ENCODE measurements at places on chromosomes 13 and 19.

DNA sequence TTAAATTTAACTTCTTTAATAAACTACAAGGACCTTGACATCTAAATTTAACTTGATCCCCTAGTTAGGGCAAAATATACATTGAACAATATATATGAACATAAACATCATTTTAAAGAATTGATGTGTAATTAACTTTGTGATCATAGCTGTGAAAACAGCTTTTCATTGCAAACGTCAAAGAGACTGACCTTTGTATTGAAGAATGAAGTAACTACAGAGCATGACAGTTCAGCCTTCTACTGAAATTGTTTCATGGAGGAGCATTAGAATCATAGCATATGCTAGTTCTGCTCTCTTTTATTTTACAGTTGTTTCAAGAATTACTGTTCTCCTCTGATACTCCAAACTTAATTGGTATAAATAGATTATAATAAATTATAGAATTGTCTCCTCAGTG lies 123.4 kb upstream of the PRR20A start:
- DNase-seq = no peak

DNA sequence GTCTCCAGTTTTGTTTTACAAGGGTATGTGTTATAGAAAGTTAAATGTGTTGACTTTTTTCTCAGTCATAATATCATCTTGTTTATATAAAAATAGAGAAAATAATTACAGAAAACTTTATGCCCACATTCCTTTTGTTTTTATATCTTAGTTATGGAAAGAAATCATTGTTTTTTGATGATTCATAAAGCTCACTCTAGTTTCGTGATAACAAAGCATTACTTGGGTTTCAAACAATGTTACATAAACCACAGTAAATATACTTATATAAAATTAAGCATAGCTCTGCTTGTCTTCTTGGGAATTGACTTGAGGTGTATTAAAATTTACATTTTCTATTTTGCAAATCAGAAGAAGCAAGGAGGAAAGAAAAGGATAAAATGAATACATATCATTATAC lies 111.8 kb downstream of the SGCG start:
- no peak for DNase-seq

DNA sequence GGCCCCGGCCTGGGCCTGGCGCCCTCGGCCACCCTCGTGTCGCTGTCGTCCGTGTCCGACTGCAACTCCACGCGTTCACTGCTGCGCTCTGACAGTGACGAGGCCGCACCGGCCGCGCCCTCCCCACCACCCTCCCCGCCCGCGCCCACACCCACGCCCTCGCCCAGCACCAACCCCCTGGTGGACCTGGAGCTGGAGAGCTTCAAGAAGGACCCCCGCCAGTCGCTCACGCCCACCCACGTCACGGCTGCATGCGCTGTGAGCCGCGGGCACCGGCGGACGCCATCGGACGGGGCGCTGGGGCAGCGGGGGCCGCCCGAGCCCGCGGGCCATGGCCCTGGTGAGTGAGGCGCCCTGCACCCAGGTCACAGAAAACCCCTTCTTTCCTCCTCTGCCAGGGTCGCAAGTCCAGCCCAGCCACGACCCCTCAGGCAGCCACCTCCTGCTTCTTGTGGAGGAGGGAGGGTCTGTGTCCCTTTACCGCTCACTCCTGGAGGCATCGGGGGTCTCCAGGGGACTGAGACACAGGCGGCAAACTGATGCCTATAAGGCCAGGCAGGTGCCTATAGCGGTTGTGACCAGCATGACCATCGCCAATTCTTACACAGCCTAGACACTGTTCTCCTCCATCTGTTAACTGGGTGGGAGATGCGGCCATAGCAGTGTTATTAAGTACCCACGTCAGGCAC lies 4.2 kb downstream of the TTC9B start:
- DNase-seq = no peak

DNA sequence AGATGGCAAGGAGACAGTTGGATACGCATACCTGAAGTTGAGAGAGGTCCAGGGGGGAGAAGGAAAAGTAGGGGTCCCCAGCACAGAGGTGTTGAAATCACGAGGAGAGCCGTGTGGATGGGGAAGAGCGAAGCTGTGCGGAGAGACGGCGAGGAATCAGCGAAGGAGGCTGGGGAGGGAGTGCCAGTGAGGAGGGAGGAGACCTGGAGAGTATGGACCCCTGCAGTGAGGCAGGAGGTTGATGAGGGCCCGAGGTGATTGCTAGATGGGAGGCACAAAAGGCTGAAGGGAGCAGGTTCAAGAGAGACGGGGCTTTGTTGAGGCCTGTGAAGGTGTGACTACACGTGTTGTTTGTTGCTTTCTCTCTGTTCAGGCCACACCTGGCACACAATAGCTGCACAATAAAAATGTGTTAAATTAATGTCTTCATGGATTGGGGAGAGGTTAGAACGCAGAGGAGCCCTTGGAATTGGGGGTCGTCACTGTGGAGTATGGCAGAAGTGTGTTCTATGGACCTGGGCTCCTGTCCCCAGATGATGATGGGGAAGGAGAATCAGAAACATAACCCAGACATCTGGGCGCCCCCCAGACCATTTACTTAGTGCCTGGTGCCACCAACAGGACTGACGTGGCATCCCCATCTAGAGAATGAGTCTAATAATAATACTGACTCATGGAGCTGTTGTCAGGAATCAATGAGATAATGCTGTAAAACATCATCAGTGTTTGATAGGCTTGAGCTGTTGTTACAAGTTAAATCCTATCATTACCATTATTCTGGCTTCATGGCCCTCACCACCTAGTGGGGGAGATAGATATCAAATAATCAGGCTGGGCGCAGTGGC lies 137.5 kb downstream of the SIPA1L3 start:
- DNase-seq = no peak

DNA sequence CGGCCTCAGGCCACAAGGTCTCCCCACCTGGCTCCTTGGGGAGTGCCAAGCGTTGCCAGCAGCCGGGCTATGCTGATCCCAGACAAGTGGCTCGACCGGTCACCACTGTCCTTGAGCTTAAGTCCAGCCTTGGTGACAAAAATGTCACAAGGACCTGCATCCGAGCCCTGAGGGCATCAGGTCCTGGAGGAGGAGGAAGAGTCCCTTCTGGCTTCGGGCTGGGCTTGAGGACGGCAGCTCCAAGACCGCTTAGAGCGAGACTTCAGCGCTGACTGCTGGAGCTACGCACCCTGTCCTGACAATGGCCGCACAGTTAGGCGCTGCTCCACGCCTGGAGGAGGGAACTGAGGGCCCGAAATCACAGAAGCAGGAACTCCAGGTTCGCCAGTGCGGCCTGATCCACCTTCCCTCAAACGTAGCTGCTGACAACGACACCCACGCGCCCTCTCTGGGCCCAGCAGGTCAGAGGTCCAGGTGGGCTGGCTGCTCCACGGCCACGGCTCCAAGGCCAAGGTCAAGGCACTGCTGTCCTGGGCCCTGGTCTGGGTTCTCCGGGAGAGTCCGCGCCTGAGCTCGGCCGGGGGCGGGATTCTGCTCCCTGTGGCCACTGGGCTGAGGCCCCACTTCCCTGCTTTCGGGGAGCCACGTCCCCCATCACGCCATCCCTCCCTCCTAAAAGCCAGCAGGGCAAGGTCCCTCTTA lies 7.0 kb downstream of the SBNO2 start:
- no peak for DNase-seq

GRCh38 chr13:114123876-114124275 lies 8.5 kb downstream of the RASA3 start:
- DNase-seq = no peak

DNA sequence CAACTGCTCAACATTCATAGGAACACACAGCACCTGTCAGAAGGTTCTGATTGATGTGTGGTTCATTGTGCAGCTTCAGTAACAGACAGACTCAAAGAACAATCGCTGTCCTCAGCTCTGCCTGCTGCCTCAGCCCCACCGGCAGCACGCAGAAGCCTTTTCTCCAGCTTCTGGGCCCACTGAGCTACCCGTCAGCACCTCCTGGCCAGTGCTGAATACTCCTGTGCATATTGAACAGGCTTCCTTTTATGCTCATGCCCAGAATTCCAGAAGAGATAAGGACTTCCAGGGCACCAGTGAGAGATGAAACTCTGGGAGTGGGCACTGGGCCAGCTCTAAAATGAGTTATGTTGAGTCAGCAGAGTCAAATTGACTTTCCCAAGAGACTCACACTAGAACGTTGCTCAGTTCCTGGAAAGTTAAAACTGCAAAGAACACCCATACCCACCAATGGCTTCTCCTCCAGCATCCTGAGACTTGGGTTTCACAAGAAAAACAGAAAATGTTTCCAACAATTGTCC lies 119.3 kb downstream of the COL4A1 start:
- peak; percentile 13 for DNase-seq

DNA sequence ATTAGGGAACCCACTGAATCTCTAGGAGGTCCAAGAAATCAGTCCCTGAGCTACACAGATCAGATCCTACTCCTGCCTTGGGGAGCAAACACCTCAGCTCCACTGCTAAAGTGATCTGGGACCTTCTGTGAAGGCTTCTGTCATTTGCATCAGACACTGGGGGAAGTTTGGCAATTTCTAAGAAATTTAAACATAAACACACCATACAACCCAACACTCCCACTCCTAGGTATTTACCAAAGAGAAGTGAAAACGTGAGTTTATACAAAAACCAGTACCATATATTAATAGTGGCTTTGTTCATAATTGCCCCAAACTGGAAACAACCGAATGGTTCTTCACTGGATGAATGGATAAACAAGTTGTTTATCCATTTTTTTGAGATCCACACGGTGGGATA lies 7.3 kb upstream of the TYROBP start:
- DNase-seq = peak; percentile 64

DNA sequence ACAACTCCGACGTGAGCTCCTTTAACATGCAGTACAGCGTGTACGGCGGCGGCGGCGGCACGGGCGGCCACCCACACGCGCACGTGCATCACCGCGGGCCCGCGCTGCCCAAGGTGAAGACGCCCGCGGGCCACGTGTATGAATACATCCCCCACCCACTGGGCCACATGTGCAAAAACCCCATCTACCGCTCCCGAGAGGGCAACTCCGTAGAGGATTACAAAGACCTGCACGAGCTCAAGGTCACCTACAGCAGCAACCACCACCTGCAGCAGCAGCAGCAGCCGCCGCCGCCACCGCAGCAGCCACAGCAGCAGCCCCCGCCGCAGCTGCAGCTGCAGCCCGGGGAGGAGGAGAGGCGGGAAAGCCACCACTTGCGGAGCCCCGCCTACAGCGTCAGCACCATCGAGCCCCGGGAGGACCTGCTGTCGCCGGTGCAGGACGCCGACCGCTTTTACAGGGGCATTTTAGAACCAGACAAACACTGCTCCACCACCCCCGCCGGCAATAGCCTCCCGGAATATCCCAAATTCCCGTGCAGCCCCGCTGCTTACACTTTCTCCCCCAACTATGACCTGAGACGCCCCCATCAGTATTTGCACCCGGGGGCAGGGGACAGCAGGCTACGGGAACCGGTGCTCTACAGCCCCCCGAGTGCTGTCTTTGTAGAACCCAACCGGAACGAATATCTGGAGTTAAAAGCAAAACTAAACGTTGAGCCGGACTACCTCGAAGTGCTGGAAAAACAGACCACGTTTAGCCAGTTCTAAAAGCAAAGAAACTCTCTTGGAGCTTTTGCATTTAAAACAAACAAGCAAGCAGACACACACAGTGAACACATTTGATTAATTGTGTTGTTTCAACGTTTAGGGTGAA lies 6.6 kb downstream of the SLITRK5 start:
- DNase-seq = peak; percentile 8

GRCh38 chr13:22120646-22121045 lies 449.8 kb downstream of the FGF9 start:
- no peak for DNase-seq

- DNase-seq = peak; percentile 30
Measured at GRCh38 chr19:58409010-58409790, 751 bp downstream of the ZNF584 start.

DNA sequence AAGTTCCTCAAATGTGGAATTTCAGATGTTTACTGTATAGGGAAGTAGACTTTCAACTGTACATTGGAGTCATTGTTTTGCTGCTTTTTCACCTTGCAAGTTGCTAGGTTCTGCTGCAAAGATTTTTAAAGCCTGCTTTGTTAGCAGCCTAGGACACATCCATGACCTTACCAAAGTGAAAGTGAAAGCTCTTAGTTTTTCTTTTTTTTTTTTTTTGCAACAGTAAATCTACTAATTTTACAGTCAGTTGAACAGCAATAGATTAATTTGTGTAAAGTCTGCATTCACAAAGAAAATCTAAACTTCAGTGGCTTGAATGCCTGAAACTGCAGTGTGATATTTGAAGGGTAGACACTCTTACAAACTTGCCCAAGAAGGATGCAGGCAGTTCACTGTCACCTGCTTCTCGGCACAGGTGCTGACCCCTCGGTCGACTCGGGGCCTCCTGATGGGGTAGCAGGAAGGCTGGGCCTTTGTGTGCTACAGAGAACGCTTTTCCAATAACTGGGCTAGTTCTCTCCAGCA lies 5.0 kb upstream of the MTIF3 start:
- DNase-seq = no peak

DNA sequence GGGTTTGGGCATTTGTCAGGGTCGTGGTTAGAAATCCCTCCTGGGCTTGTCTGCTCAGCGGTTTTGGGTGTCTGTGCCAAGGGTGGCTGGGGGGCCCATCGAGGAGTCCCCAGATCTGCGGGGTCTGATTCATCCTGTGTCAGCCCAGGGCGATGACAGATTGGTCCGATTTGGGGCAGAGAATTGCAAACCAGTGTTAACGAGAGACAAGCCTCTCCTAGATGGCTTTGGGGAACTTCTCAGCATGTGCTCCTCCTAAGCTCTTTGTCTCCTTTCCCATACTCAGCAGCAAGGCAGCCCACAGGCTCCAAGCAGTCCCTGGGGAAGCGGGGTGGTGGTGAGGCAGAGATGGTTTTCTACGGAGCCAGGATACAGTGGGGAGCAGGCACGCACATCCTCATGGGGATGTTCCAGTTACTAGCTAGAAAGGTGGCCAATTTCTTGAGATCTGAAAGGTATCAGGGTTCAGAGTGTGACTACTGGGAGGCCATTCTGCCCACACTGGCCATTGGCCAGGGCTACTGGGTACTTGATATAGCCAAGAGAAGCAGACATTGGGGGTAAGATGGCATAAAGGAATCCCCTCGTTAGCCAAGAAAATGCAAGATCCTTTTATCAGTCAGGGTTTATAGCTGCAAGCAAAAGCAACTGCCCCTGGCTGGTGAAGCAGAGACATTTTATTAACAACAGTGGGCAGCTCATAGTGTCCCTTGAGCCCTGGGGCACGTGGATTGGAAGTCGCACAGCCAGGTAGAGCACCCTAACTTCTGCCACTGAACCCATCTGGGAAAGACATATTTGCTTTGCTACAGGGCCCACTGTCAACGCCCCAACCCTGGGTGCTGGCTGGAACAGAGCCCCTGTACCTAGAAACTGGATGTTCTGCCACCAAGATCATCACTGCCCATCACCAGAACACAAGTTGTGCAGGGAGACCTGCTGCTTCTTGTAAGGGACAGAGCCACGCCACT lies 63.6 kb downstream of the RGCC start:
- DNase-seq = peak; percentile 23

- no peak for DNase-seq
Measured at GRCh38 chr13:102935896-102936321, 90.1 kb downstream of the ERCC5 start.

Data from suppressor macrophage (primary cell).